Activated CD8-positive, alpha-beta T cell treated with anti-CD3 and anti-CD28 coated beads, Interleukin-2, amount 10 ng/mL, durations not matched to agents 7 days and 5 days (primary cell): ENCODE measurements at places on chromosomes 1 and 21.
A peak's percentile ranks its signal among the peaks of the same experiment; 100 is the strongest.

DNA sequence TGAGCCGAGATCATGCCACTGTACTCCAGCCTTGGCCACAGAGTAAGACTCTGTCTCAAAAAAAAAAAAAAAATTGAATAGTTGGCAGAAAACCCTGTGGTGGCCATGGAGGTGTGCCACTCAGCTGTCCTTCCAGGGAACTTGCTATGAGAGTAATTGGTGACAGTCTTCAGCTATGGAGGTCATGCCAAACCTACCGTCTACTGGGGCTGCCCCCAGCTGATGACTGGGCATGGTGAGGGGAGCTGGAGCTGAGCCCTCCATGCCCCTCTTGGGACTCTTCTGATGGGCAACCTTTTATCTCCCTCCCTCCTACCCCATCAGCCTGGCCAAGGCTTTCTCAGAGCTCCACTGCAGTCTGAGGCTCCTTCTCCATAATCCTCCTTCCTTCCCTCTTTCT, 84.2 kb downstream of the RYR2 start:
- DNase-seq = no peak

DNA sequence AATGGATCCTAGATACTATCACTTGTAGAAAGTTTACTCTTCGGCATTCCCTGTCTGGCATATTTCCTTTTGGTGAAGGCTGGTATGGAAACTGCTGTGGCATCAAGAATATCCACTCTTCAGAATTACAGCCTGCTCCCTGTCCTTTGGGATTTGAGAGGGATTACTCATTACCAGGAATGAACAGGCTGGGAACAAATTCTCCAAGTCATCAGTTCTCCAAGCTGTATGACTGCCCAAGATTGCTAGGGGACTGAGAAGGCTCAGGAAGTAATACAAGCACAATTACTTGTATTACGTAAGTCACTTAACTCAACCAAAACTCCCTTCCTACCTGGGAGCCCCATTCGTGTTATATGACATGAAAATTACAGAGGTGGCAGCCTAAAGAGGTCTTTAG, 49.6 kb downstream of the CD58 start:
- DNase-seq = no peak

DNA sequence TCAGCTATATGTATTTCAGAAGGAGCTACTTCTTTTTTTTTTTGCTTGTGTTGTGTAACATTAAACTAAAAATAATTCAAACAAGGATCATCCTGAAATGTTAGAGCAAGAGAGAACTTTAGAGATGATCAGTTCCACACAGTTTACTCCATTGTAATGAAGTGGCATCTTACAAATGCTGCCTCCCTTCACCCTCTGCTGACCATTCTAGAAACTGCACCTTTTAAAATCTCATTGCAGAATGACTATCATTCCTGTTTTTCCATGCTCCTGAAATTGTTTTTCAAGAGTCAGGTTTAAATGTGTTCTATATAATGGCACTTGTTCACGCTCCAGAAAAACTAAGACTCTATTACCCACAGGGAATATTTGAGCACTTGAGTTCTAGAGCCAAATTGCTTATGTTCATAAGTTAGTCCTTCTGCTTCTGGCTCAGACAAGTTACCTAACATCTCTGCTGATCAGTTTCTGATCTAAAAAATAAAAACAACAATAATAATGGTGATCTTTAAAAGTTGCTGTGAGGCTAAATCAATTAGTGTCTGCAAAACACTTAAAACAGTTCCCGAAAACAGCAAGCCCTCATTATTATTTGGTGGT, 21.5 kb upstream of the SLC44A5 start:
- no peak for DNase-seq

DNA sequence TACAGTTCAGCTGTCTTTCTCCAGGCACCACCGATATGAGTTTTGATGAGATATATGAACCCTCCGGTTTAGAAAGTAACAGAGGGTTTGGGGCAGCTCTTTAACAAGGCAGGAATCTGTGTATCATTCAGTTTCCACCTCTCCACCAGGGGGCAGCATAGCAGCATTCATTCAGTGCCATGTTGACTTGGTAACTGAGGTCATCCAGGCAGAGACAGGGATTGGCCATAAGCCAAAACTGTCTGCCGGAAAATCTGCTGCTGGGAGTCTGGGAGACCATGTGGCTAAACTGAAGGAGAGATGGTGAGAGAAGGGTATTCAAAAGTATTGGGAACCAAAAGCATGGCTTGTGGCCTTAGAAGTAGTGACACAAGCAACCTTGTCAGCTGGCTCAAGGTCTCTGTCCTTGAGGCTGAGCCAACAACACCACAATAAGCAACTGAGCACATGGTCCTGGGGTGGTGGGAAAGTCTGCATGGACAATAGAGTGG, 98.5 kb downstream of the LMX1A start:
- peak; percentile 61 for DNase-seq

GRCh38 chr1:101314244-101314643, 77.4 kb downstream of the S1PR1 start:
- no peak for DNase-seq

DNA sequence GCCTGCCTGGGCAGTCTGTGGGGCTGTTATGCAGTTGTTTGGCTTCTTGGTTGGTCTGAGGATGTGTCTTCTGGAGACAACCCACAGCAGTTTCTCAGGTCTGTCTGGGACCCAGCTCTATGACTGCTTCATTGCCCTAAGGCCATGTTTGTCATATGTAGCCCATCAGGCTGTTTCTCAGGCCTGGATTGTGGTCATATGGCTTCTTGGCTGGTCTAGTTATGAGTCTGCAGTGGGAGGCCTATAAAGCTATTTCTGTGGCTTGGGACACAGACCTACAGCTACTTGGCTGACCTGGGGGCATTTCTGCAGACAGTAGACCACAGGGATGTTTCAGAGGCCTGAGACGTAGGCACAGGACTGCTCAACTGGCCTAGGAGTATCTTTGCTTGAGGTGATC, 41.5 kb downstream of the CHIA start:
- no peak for DNase-seq

DNA sequence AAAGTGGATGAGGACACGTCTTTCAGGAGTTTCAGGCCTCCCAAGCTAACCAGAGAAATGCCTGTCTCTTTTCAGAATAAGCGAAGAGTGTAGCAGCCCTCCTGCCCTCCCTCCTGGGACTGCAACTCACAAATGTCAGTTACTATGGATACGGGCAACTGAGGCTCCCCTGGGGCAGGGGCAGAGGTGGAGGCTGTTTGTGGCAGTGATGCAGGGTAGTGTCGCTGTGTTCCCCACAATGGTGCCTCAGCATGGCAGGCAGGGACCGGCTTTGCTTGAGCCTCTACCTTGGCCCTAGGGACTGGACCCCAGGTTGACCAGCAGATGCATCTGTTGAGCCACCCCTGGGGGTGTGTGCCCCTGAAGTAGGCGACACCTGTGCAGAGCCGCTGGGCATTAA, 10.2 kb downstream of the NFASC start:
- DNase-seq = no peak

GRCh38 chr1:20329793-20330542, 39.3 kb downstream of the VWA5B1 start:
- DNase-seq = no peak

- DNase-seq = no peak
These were observed 387.2 kb upstream of the VAMP3 start for GRCh38 chr1:7383671-7384520.

DNA sequence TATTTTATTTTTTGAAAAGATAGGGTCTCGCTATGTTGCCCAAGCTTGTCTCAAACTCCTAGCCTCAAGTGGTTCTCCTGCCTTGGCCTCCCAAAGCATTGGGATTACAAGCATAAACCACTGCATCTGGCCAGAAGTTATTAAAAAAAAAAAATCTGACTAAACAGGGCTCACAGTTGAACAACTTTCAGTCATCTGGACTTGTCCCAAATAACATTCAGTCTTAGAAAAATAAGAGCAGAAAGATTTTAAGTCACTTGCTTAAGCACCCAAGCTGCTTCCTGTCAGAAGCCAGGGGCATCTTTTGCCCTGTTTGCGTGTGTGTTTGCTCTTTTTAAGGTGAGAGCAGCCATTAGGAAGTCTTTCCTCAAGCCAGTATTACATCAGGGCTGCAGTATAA, 286.8 kb downstream of the LMO4 start:
- no peak for DNase-seq

GRCh38 chr1:155226910-155227260, 18.4 kb downstream of the MTX1 start:
- DNase-seq = peak; percentile 70

- DNase-seq = no peak
These were observed 6.5 kb downstream of the SDF4 start for GRCh38 chr1:1225238-1225845.

DNA sequence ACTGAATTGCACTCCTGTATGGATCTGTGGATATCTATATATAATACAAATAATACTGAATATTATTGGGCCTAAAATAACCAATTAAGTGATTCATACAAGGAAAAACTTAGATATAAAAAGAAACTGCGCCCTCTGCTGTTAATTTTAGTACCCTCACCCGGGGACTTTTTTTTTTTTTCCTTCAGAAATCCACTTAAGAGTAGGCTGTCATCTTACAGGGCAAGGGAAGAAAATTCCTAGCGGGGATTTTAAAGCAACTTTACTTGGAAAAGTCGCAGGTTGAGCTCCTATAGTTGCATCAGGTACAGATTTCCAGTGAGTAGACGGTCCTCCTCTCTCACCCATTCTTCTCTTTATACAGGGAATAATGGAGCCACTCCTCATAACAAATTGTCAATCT, 1.3 kb downstream of the NTNG1 start:
- no peak for DNase-seq

DNA sequence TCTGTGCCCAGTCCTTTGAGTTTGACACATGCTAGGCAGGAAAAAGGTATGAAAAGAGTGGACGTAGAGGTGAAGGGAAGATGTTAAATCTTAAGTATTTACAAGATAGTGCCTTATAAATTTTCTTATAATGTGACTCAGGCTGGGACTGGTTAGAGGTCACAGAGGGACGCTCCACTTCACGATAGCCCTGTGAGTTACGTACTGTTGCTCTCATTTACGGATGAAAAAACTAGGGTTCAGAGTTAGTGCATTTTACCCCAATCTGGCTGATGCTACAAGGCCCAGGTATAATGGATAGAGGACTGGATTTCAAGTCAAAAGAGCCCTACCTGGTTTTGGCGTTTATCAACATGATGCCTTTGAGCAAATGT, 1.4 kb upstream of the TUT4 start:
- no peak for DNase-seq

- no peak for DNase-seq
These were observed 33.4 kb downstream of the PTGER3 start for GRCh38 chr1:71014178-71014579.

- no peak for DNase-seq
These were observed 350.8 kb upstream of the CAMK1G start for GRCh38 chr1:209232759-209233158.

GRCh38 chr1:218273762-218274479, 11.2 kb upstream of the RRP15 start:
- DNase-seq = no peak

- no peak for DNase-seq
These were observed 7.3 kb upstream of the SIM2 start for GRCh38 chr21:36691555-36692041.

DNA sequence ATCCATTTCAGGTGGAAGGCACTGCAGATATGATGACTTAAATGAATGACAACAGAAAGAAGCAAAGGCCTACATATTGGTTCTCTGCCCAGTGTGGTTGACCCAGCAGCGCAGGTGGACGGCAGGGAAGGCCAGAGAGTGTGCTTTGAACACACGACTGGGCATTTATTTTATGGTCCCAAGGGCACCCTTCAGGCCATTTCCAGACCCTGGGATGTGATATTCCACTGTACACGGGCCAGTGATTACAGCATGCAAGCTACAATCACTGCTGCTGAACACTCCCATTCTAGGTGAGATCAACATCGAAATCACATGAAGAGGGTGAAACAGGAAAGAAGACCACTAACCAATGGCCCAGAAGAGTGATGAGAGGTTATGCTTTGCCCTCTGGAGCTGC, 33.8 kb downstream of the PCNX2 start:
- no peak for DNase-seq

DNA sequence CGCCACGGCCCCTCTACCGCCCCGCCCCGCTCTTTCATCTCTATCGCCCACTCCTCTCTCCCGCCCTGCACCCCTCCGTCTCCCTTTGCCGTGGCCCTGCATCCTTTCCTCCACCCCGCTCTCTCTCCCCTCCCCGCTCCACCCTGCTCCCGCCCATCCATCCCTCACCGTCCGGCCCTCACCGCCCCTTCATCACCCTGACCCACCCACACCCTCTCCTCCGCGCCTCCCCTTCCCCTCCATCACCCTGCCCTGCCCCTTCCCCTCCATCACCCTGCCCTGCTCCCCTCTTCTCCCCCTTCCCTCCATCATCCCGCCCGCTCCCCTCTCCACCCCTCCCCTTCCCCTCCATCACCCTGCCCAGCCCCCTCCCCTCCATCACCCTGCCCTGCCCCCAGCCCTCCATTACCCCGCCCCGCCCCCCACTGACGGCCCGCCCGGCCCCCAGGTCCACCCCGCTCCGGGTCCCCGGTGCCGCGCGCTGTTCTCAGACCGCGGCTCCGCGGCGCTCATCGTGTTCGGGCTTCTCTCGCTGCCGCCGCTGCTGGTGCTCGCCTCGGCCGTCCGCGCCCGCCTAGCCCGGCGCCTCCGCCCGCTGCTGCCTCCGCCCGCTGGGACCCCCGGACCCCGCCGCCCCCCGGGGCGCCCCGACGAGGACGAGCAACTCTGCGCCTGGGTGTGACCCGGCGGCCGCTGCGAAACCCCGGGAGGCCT, 6.2 kb upstream of the ANKRD65 start:
- DNase-seq = no peak

DNA sequence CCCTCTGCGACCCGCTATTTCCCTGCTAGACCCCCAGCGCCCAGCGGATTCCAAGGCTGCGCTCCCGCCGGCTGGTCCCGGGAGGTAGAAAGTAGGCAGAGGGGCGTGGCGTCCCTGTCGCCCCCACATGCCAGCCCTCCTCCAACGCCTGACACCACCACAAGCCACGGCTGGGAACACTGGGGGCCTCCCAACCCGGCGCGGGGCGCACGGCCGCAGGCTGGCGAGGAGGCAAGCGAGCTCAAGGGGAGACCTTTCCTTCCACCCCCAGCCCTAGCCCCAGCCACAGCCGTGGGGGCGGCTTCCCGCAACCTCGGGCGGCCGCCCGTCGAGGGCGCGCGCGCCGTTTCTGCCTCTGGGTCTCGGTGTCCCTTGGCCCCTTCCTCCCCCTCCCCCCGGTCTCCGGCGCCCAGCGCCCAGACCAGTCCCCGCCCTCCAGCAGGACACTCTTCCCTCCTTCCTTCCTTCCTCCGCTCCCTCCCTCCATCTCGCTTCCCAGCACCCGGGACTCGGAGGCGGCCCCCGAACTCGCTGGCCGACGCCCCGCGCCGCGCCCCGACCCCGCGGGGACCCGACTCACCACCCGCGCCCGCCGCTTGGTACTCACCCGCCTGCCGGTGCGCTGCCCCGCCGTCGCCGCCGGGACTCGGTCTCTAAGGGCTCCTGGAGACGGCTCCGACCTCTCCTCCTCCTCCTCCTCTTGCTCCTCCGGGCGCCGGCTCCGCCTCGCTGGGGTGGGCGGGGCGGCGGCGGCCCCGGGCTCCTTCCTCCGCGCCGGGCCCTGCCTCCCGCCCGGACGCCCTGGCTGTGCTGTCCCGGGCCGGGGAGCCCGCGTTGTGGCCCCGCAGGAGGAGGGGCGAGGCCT, at the start of gene GNG12:
TSS of gene GNG12 (minus strand) at position 731 of the 865 bp plus-strand sequence. CDS start 125,781 bp downstream, outside the sequence.
- DNase-seq = peak; percentile 41
